ENCODE measurements at places on chromosomes 2 and 18.

DNA sequence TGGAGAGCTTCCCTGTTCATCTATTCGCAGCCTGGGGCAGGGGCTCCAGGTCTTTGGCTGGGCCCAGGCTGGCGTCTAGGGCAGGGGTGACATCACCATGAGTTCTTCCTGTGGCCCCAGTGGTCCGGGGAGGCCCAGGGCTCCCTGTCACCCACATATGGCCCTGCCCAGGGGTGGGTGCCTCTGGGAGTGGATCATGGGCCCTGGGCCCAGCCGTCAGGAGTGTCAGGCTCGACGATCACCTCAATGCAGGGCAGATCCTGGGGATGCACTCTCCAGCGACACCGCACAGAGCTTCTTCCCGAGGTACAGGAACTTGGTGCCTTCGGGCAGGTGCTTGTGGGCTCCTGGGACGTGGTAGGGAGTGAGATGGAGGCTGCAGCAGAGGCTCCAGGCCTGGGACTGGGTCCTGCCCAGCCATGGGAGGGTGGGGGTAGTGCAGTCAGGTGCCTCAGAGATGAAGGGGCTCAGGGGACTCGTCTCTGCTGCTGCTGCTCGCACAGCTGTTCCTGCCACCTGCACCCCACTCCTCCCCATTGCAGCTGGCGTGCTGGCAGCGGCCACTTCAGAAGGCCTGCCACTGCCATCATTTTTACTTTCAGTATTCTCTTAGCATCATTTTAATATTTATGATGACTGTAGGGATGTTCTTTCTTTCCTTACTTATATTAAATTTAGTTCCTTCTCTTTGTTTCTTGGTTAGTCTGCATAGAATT is 196.0 kb upstream of the VRK2 start:
- DNase-seq = no peak

DNA sequence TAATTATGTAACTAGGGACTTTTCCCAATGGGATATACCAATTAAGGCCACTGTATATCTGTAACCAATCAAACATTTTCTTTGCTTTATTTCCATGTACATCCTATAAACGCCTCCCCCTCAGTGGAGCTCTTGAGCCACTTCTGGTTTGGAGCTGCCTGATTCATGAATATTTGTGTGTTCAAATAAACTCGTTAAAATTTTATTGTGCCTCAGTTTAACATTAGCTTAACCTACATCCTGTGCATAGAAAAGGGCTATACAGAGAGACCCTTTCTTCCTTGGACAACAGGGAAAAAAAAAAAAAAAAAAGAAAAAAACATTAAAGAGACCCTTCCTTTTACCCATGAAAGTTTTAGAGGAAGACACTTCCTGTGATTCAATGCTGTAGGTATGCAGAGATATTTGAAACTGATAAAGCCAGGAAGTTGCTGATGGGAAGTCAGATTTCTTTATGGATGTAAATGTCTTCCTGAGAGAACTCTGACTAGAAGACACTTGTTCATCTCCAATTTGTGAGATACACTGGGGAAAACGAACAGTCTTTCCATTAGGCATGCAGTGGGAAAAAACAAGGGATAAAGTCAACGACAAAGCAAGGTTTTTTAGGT is 614.6 kb upstream of the SOX11 start:
- DNase-seq = no peak

- no peak for DNase-seq
These were observed 46.4 kb upstream of the SELENOI start for GRCh38 chr2:26299471-26300101.

DNA sequence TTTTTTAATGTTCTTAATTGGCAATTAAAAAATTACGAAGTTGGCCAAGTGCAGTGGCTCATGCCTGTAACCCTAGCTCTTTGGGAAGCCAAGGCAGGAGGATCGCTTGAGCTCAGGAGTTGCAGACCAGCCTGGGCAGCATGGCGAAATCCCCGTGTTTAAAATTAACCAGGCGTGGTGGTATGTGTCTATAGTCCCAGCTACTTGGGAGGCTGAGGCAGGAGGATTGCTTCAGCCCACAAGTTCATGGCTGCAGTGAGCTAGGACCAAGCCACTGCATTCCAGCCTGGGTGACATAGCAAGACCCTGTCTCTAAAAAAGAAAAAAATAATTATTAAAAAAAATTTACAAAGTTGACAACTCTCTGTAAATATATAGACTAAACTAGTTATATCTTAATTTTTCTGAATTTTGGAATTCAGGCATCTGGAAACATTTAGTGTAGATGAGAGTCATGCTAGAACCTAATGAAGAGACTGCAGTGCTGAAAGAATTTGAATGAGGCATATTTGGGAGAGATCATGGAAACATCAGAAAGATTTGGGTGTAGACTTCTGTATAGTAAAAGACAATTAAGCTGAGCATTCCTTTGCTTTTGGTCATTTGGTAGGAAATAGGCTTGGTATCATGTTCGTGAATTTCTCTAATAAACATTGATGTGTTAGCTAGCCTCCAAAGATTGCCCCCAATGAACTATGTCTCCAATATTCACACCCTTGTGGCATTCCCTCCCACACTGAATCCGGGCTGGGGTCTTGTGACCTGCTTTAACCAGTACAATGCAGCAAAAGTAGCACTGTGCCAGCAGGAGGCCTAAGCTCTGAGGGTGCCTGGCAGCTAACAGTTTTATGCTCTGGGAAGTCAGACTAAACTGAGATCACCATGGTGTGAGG is 4.2 kb upstream of the ROCK1 start:
- no peak for DNase-seq

- DNase-seq = no peak
These were observed 98.6 kb downstream of the IRS1 start for GRCh38 chr2:226701052-226701451.

GRCh38 chr2:10534514-10535250 is 86.6 kb upstream of the ODC1 start:
- DNase-seq = no peak

DNA sequence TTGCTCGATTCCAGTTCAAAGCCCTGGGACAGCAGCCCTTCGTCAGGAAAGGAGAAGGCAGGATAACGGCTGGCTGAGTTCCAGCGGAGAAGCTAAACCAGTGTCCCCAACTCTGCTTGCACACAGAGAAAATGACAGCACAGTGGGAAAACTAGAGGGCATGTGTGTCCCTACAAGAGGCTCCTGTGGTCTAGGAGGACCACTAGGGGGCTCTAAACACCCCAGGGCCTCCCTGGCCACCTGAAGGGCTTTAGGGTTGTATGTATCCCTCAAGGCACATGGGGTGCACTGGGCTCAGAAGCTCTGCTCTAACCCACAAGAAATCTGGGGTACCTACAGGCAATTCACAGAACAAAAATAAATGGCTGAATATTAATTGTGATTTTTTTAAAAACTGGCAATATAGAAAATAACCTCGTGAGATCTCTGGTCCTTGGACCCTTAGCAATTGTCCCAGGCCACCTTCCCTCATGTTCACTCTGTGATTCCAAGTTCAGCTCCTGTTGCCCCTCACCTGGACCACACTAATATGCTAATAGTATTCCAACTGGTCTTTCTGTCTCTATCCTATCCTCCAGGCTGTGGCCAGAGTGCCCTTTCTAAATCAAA is 17.5 kb downstream of the STAT1 start:
- no peak for DNase-seq

- DNase-seq = no peak
These were observed 164.2 kb downstream of the ANTXR1 start for GRCh38 chr2:69177063-69177771.

DNA sequence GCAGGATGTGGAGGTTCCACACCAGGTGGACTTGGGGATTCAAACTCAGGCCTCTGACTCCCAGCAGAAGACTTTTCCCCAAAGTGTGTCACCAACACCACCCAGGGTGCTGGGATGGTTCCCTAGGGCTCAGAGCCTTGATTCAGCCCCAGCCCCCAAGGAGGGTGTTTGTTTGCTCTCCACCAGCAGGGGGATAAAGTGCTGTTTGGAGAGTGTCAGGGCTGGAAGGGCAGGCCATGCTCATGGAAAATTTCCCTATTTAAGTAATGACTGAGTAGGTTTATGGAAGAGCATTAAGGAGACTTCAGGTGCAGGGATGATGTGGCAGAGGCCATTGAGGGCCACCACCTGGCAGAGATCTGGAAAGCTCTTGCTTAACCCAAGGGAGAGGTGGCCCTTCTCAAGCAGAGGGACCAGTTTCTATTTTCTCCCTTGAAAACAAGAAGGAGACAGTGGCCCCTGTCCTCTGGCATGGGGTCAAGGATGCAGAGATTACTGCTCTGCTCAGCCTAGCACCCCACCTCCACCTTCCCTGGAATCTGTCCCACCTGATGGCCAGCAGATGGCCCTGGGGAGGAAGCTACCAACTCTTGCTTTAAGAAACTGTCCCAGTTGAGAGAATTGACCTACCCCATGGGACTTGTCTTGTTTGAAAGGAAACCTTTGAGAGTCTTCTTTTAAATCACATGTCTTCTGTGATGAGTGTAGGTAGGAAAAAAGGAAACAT is 122.1 kb downstream of the ACOXL start:
- no peak for DNase-seq

GRCh38 chr2:159349674-159350299 is 63.3 kb upstream of the WDSUB1 start:
- no peak for DNase-seq

DNA sequence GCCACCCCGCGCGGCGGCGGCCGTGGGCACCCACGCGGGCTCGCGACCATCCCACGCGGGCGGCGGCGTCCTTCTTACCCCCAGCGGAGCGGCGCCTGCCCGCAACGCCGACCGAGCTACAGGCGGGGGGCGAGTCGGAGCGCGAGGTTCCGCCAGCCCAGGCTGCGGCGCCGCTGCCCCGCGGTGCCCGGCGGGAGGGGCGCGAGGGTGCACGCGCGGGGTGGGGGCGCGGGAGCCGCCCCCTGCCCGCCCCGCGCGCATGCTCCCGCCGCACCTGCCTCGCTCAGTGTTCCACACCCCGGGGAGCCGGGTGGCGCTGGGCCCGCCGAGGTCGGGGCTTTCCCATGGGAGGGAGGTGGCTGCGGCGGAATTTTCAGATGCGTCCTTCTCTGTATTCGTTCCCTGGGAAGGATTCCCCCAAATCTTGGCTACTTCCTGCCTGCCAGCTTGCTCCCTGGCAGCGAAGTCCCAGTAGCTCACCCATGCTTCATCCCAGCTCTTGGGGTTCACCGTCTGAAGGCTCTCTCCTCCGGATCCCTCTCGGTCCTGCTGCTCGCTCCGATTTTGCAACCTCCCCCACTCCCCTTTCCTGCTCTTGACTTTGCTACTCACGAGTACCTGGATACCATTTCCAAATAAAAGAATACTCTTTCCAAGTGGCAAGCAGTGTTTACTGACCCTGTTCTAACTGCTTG is at the start of gene L3MBTL4:
TSS of gene L3MBTL4 (minus strand) at position 189 of the 695 bp plus-strand sequence. CDS start 103,286 bp downstream, outside the sequence.
- peak; percentile 44 for DNase-seq

GRCh38 chr2:5203134-5203755 is 488.9 kb upstream of the SOX11 start:
- DNase-seq = no peak

- no peak for DNase-seq
These were observed 234.0 kb downstream of the EIPR1 start for GRCh38 chr2:3143602-3144001.

- DNase-seq = no peak
These were observed 58.9 kb downstream of the KCNF1 start for GRCh38 chr2:10970666-10971065.

DNA sequence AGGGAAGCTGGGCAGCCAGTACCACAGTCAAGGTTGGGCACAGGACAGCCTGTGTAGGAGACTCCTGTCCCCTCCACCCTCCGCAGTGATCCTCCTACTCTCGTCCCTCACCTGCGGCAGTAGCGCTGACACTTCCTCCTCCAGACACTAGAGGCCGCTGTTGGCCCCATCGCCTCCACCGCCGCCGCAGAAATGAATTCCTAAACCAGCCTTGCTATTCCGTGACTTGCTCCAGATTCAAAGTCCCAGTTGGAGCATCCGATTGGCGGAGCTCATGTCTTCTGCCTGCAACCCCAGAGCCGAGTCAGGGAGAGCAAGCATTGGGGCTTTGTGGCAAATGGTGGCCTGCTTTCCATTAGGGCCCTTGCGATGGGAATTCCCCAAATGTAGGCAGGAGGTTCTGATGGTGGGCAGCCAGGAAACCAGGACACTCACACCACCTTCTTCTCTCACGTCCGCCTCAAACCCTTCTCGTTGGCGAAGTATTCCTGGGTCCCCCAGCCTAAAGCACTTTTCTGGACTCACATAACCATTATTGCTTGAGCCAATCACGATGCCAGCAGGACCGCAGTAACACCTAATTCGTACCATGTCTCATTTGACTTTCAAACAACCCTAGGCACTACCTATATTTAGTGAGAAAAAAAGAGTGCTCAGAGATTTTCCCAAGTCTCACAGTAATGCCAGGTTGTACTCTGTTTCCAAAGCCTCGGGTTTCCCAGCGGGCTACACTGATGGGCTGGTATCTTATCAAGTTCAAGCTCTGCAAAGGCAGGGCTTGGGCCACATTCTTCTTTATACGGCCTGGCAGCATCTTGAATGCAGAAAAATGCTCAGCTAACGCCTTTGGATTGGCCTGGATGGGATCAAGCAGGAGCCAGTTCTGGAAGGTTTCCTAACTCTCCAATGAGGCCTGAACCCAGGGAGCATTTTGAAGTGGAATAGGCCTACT is 1.2 kb upstream of the DNAJB2 start:
- peak; percentile 73 for DNase-seq

- no peak for DNase-seq
These were observed 117.7 kb downstream of the EN1 start for GRCh38 chr2:118729760-118730159.
